ENCODE measurements at places on chromosomes 2 and 18.

DNA sequence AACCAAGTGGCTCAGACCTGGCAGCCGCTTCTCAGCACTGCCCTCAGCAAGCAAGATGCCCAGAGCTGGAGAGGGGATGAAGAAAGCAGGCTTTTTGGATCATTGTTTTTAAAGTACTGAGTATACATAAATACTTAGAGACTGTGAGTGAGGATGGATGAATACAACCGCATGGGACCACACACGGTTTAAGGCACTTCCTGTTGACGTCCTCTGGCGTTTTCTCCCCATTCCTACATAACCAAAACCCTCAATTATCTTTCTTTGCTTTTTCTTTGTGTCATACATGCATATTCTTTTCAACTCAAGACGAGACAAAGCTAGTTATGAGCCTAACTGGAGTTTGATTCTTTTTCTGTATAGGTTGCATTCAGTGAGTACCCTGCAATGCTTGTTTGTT, 198.4 kb downstream of the GALR1 start:
- DNase-seq = no peak

DNA sequence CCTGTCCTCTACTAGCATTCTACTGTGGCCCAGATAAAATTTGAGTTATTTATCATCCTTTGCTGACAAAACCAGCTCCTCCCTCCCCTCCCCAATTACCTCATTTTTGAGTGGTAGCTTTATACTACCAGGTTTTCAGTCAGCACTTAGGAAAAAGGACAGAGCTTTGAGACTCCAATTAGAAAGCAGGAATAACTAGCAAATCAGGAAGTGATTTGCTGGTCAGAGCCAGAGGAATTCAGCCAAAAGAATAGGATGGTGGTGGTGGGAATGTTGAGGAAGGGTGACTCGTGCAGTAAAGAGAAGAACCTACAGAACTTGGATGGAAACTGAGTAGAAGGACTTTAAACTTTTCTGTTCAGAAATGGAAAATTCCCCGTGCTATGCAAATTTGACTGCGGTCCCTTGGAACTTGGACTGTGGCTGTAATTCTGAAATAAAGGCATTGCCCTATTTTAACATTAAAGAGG, 3.7 kb downstream of the MYL12B start:
- DNase-seq = no peak

DNA sequence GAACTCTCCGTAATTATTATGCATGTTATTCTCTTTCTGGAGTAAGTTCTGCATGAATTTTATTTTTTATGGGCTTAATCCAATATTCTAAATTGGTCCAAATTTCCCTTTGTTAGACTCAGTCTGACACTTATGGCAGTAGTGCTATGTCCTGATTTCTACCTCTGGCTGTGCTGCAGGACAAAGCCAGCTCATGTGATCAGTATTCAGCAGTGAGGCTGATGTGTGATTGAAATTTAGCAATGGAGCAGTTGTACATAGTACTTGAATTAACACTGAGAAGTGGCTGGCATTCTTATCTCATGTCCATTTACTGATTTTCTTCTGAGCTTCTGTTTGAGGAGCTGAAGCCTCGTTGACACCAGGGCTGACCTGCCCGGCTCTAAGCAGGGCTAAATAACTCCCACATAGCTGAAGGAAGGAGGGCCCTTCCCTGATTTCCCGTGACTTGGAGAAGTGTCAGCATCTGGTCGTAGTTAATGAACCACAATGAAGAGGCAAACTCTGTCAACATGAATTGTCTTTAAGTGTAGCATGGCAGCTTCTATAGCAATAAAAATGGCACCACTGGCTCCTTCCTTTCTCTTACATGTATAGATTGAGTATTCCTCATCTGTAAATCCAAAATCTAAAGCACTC, 159.0 kb upstream of the RASGRP3 start:
- DNase-seq = no peak

DNA sequence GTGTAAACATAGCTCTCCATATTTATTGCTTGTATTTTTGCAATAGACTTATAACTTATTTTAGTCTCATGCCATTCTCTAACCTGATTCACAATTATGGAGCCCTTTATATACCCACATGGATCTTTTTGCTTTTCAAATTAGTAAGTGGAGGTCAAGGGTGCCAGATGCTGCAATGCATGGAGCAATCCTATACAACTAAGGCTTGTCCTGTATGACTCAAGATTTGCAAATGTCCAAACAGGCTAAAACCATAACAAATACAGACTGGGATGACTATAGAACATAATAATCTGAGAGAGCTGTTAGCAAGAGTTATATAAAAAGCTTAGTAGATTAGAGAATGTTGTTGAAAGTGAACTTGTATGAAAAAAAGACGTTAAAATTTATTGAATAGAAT, 690.4 kb upstream of the NRXN1 start:
- no peak for DNase-seq

DNA sequence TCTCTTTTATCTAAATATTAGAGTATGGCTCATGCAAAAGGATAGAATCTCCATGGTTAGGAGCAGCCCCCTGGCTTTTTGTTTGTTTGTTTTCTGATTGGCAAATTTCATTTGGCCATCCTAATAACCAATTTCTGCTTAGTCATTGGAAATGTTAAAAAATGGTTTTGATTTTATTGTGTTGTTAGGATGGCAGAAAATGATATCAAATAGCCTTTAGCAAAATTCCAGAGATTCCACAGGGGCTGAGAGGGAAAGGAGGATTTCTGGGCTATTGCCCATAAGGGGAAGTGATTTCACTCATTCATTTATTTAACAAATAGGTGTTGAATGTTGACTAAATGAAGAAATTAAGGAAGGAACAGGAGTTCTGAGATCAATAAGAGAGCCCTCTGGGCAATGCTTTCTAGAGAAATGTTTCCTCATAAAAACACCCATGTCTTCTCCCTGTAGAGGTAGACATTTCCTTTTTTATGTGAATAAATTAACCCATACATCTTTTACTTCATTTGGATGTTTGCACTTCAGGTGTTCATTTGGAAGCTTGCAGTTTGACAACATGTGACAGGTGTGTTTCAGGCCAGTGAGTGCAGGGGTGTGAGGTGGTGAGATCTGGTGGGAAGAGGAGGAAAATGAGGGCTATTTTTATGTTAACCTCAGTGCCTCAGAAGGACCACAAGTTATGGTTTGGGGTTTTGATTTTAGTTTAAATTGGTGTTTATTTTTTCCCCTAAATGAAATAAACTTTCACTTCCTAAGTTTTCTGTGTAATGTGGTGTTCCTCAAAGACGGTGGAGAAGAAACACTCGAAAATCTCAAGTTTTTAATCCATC, 61.7 kb upstream of the EPC2 start:
- no peak for DNase-seq

GRCh38 chr2:162490761-162491470, 147.0 kb downstream of the GCA start:
- no peak for DNase-seq

DNA sequence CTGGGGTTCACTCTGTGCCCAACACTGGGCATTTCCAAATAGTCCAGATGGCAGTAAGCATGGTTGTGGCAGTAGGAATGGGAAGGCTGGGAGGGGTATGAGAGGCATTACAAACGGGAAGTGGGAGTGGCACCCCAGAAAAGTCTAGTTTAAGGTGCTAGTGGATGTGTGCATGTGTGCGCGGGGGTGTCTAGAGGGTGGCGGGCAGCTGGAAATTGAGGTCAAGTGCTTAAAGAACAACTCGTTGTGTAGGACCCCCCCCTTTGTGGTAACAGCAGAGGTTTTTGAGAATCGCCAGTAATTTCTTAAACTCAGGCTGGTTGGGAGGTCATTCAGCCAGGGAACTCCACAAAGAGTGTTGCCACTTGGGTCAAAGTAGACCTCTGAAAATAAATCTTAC, 69.9 kb downstream of the RHBDD1 start:
- no peak for DNase-seq

GRCh38 chr2:144571770-144572169, 51.9 kb upstream of the ZEB2 start:
- DNase-seq = no peak

GRCh38 chr2:219010162-219010756, 17.0 kb upstream of the CRYBA2 start:
- no peak for DNase-seq

DNA sequence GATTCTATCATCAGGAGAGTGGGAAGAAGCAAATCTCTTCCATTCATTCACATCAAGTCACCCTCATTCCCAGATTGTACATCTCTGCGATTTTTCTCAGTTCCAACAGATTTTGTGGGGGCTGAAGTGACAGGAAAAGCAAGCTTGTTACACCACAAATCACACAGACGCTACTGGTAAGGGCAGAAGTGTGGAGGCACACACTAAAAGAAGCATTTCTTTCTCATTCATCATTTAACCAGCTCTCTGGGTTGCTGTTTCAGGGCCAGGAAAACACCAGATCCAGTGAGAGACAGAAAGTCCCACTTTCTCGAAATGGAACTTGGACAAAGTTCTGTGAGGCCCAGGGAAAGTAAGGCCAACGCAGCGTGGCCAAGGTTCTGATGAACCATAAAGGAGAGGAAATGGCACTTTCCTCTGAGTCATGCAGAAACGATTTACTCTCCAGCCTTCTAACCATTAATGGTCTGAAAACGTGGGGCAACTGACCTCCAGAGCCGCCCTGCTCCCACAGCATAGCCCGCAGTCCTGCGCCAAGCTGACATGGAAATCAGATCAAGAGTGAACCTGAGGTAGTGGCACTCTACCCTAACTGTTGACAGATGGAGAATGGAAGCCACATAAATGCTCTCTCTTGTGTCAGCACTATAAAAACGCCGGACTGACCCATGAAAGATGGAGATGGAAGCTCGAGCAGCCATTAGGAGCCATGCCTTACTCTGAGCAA, 191.0 kb downstream of the C1D start:
- DNase-seq = no peak

DNA sequence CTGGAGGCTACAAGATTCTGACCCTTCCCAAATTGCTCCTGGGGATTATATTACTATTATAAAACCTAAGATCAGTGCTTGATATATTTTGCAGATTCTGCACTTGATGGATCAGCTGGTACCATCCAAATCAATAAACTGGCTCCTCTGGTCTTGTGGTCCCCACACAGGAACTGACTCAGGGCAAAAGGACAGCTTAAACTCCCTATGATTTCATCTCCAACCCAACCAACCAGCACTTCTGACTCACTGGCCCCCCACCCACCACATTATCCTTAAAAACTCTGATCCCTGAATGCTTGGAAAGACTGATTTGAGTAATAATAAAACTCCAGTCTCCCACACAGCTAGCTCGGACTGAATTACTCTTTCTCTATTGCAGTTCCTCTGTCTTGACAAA, 82.1 kb downstream of the TMEM163 start:
- no peak for DNase-seq

GRCh38 chr2:99794414-99794813, 304.6 kb upstream of the REV1 start:
- DNase-seq = no peak

Measured in cerebellar nuclear complex (tissue), 1 donor.